ENCODE measurements at places on chromosomes 1 and 21.

DNA sequence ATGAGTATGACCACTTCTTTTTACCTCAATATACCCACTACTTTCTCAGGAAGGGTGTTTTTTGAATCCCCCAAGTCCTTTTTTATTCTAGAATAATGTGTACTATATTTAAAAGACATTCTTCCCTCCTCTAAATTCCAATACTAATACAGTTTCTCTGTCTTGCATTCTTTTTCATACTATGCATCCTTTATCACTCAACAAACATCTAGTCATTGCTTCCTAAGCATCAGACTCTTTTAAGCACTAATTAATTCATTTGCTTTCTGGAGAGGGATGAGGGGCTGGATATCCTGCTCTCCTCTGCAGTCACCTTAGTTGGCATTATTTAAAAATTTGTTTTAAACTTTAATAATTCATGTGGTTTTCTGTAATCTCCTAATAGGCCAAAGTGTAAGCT is 838.8 kb downstream of the KCNT2 start:
- DNase-seq, result no peak

DNA sequence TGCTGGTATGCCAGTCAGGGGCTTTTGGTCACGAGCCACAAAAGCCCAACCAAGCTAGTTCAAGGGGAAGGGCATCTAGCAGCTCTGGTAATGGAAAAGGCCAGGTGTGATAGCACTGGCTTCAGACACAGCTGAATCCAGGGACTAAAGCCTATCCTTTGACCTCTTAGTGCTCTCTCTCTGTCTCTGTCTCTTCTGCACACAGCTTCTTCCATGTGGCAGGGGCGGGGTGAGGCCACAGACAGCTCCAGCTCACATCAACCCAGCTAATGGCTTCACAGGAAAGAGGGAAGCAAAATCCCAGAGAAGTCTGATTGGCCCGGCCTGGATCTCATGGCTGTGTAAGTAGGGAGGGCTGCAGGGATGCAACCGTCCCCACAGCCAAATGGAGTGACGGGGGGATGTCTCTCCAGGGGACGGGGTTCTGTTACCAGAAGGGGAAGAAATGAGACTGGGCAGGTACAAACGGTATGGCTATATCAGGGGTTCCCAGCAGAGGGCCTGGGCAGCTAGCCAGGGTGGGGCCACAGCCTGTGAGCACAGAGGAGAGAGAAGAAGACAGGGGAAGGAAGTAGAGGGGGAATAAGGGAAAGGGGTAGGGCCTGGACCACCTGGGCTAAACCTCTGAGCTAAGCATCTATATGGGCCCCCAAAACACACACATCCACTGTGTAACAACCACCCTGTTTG is 42.4 kb downstream of the FBXO2 start:
- DNase-seq, result no peak

- DNase-seq, result no peak
These were observed at the start of gene C1QTNF12 for GRCh38 chr1:1246577-1247340. Gene C1QTNF12 (minus strand): TSS chr1:1246722. CDS start chr1:1246690, 32 bp downstream.

DNA sequence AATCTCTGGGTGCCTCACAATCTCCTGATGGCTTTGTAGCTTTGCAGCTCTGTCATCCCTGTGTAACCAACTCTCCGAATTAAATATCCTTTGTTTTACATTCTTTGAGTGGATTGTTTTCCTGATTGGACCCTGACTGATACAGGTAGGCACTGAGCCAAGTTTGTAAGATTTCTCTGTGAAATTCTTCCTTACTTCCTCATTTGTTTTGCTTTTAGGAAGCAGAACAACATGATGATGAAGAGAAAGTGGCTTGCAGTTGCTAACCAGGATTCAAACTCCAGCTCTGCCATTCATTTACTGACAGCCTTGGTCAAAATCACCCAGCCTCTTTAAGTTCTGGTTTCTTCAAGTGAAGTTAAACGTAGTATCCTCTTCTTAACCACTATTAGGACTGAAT is 452.3 kb downstream of the OMA1 start:
- no peak for DNase-seq

DNA sequence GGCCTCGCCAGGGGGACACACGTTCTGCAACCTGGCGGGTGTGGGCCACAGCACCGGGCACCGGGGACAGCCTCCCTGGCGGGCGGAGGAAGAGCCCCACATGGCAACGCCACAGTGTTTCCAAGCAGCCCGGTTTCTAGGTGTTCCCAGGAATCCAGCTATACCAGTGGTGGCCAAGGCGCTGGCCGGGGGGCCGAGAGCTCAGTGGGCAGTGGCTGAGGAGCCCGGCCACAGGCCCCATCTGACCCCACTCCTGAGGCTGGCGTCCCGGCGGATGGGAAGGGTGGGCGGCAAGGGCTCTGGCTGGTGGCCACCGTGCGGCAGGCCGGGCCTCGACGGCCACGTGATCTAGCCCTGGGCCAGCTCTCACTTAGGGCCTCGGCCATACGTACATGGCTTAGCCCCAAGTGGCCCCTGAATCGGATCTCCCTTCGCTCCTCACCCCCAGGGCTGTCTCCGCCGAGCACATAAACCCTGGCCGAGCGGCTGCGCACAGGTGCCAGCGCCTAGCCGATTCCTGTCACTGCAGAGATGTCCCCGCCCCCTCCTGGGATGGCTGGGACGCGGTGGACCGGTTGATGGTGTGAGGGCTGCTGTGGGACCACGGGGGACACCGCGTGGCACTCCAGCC is 68.7 kb downstream of the MORN1 start:
- DNase-seq, result no peak

DNA sequence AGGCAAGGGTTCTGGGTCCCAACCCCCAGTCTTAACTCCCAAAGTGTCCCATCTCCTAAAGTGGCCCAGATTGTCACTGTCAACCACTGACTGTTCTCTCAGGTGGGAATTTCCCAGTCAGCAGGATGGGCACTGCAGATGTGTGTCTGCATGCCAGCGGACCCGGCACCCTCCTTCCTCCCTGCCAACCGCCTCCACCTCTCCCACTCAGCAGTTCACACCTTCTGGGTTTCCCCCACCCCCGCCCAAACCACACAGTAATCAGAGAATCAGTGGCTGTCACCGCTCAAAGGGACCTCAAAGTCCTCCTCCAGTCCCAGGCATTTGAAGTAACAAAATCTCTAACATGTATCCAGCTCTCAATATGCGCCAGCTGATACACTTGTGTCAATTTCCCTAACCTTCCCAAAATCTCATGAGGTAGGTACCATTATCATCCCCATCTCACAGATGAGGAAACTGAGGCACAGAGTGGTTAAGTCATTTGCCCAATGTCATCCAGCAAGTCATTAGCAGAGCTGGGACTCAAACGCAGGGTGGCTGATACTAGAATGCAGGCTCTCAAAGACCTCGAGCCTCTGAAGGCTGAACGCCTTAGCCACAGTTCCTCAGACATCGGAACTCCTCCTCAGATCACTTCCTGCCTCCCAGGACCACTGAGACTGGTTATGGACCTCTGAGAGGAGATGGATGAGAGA is 4.8 kb downstream of the RUNX3 start:
- DNase-seq, result no peak

DNA sequence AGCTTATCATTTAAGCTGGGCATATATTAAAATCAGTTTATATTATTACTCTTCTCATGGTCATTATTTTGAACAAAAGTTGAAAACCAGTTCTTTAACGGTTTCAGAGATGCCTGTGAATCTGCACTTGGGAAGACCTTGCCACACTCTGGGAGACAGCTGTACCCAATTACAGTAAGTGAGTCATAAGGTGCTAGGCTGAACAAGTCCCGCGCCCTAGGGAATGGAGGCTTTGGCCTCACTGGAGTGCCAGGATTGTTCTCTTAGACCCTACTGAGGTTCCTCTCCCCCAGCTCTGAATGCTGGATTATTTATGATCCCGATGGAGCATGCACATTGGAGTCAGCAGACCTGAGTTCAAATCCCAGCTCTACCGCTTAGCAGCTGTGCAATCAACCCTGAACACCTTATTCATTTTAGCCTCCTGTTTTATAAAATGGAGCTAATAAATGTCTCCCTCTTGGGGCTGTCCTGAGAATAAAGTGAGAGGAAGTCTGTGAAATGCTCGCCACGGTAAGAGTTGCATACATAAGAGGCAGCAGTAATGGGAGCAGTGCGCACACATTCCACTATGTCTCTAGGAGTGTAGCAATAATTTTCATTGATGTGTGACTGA is 266.2 kb downstream of the FOXD2 start:
- peak; percentile 49 for DNase-seq

DNA sequence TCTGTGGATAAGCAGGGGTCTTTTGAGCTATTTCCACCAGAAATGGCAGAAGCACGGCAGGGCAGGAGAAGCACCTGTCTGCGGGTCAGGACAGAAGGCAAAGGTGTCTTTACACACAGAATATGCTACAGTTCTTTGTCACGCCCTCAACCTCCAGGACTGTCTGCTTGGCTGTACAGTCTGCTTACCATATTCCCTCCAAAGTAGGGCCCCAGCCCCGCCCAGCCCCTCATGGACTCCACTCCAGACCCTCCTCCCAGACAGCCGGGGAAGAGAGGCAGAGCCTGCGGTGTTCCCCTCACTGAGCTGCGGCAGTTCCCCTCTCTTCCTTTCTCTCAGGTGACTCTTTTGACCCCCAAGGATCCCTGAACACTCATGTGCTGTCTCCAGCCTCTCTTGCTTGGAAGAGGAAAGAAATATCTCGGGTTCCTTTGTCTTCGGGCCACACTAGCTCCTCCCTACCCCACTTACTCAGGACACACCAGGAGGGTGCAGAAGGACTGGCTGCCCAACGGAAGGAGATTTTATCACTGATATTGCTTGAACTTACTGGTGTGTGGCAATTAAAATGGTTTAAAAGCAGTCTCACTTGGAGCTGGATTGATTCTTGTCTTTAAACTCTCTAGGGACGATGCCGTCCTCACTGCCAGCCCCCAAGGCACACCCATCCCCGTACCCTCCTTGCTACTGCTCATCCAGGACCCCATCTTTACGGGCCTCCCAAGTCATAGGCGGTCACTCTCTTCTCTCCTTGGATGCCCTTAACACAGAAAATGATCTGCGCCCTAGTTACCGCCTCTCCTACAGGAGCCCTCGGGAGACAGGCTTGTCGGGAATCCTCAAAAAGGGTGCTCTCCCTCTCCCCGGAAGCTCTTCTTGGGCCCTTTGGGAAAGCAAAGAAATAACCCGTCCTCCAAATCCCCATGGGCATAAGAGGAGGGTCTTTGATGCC is 169.7 kb downstream of the TOMM20 start:
- DNase-seq, result no peak

DNA sequence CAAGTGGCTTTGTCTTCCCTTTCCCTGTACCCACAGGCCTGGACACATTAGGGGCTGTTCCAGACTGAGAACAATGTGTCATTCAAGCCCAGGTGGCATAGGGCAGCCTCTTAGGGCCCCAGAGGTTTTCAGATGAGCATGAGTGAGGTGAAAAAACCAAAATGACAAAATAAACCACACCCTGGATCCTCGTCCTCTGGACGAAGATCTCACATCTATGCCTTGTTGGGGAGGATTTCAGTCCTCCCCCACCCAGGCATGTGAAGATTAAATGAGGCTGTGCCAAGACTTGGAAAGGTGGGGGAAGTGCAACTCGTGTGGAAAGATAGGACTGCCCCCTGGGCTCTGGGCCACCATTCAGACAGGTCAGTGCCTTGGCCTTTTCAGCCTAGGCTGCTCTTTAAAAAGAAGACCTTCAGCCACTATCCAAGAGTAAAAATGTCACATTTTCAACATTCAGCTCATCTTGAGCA is 32.8 kb upstream of the IL19 start:
- no peak for DNase-seq

- DNase-seq, result peak; percentile 40
These were observed 112.5 kb downstream of the USH2A start for GRCh38 chr1:216310776-216311175.

DNA sequence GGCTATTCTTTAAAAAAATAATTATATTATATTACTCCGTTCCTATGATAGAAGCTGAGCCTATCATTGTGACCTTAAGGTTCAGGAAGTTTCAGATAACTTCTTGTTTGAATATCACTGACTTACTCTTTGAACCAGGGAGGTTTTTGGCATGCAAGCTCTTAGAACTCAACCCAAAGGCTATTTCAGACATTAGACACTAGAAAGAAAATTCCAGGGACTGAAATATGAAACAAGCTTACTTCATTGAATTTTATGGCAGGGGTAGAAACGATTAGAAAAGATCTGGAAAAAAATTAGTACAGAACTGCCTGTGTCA is 159.6 kb downstream of the DENND1B start:
- no peak for DNase-seq

DNA sequence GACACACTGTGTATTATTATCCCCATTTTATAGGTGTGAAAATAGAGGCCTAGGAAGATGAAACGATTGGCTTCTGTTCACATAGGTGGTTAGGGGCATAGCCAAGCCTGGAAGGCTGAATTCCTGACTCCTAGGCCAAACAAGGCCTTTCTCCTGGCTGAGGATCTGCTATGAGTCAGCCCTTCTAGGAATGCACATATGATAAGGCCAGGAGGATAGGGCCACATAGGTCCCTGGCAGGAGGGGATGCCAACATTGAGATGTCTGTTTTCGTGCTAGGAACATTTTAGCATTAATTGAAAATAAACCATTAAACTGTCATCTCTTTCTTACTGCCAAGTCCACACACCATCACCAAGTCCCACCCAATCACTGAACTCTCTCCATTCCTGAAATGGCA is 9.2 kb downstream of the CSMD2 start:
- no peak for DNase-seq

DNA sequence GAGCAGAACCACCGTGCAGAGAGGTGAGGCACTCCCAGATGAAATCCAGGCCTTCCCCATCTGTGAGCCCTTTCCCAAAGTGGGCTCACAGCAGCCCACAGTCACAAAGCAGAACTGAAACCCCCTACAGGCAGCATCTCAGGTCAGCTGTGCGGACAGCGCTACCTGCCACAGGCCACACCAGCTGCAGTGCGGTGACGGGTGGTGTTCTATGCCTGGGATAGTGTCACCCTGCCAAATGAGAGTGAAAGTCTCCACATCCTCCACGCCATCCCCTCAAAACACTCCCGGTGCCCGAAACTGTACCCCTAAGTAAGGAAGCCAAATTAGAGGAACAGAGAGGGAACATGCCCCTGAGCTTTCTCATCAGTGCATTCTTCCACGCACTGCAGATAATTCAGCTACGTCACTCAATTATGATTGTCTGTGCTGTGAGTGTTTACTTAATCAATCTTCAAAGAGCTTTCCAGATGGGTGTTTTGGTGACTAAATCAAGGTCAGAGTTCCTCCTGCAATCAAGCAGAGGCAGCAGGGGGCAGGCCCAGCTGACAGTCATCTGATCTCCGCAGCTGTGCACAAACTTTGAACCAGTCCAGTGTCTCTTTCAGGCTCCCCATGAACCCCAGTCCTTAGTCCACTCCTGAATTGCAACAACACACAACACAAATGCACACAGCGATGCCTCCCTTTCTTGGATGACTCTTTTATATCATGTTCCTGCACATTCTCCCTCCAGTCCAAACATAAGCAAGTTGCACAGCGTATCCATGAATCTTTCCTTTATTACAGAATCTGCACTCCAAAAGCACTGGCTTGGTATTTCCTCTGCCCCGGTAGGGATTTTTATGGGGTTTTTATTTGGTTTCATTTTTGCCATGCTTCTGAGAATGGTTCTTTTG is 150.0 kb downstream of the TOMM20 start:
- no peak for DNase-seq
